ENCODE measurements at places on chromosomes 5 and 9. TPM values are rescaled to one million over a fixed set of nuclear protein-coding genes. Genes with fewer than 3 reads are reported as not detected.

Gene SLC46A2
- total RNA-seq = not detected

Gene GABRA1
- total RNA-seq = not detected

Gene FCN1
- not detected for total RNA-seq

Gene SPINK7
- not detected for total RNA-seq

Gene STPG3
- not detected for total RNA-seq

Gene C5orf58
- total RNA-seq = not detected

Gene SRP19
- 43.6 TPM for total RNA-seq

Gene ARL14EPL
- 0.69 TPM for total RNA-seq

Gene ANXA2R
- 5.7 TPM for total RNA-seq

Gene ANKRD31
- total RNA-seq = 0.09 TPM

Gene OR1Q1
- not detected for total RNA-seq

Gene ZNF462
- 14.0 TPM for total RNA-seq

All from bronchial smooth muscle cell (primary cell).